Left lung (tissue), 14 donors: ENCODE measurements at places on chromosomes 2 and 18. TPM values are rescaled to one million over a fixed set of nuclear protein-coding genes. Genes with fewer than 3 reads are reported as not detected.

Gene CTAGE1
- not detected for total RNA-seq

GRCh38 chr2:151978709-151979108 lies 120.1 kb downstream of the CACNB4 start:
- H3K4me1 ChIP-seq: no peaks in the 10 kb centered on the region
- H3K4me3 ChIP-seq: no peak overlapping the region
- no peaks in the 10 kb centered on the region for H3K27me3 ChIP-seq
- no peak overlapping the region for H3K27ac ChIP-seq
- no peak for DNase-seq

- no peak overlapping the region for H3K4me3 ChIP-seq
- H3K27me3 ChIP-seq: no peaks in the 10 kb centered on the region
- H3K4me1 ChIP-seq: no peaks in the 10 kb centered on the region
Measured at GRCh38 chr2:106147665-106148064, 46.4 kb downstream of the UXS1 start.

- no peaks in the 10 kb centered on the region for H3K36me3 ChIP-seq
- no peak overlapping the region for H3K4me3 ChIP-seq
- no peak for DNase-seq
- no peaks in the 10 kb centered on the region for H3K4me1 ChIP-seq
Measured at GRCh38 chr2:236805800-236806531, 236.3 kb downstream of the ACKR3 start.

Gene EIF2AK3
- 27.1 TPM for total RNA-seq

Gene ASTL
- not detected for total RNA-seq

Gene PIEZO2
- total RNA-seq: 40.3 TPM

DNA sequence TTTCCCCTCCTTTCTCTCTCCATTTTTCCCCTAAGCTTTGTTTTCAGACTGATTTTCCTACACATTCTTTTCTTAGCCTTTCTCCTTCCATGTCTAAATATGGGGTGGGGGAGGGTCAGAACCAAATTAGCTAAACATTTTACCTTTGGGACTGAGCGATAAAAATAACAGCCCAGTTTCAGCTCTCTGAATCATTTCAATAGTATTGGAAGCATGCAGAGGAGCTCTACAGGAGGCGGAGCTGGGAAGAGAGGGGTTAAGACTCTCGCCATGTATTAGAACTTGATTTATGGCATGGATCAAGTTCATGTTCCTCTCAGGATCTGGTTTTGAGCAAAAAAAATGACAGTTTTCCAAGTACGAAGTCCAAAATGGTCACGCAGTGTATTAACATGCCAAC lies 109.1 kb downstream of the CPO start:
- H3K27ac ChIP-seq: no peak overlapping the region
- H3K27me3 ChIP-seq: no peaks in the 10 kb centered on the region
- no peaks in the 10 kb centered on the region for H3K36me3 ChIP-seq
- DNase-seq: no peak
- H3K4me3 ChIP-seq: no peak overlapping the region

DNA sequence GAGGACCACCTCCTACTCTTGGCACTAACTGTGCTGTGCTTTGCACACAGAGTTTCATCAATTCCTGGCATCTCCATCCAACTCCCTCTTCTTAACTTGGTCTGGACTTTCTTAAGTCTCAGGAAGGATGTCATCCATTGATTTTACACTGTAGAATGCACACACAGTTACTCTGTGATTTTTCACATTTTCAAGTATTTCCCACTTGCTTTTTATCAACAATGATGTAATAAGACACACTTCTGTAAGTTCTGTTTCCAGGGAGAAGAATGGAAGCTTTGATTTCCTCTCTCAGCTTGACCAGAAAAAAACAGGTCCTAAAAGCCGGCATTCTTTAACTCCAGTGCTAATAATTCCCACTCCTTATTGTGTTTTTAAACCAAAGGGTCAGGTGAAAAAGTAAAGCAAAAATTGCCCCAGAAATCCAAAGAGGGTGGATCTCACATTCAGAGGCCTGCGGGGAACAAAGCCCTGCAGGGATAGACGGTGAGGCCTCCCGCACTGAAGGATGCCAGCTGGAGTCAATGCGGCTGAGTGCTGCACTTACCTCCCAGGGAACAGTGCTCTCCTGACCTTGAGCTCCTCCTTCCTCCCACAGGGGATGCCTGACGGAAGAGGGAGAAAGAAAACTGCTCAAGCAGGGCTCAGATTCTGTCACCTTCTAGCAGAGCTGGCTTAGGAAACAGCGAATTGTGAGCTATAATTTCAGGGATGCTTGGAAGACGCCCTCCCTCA lies 83.1 kb downstream of the PDCL3 start:
- no peak overlapping the region for H3K27ac ChIP-seq
- peak; percentile 3 for DNase-seq
- H3K27me3 ChIP-seq: no peaks in the 10 kb centered on the region
- no peak overlapping the region for H3K4me3 ChIP-seq
- no peaks in the 10 kb centered on the region for H3K36me3 ChIP-seq

Gene GPR55
- total RNA-seq: not detected

DNA sequence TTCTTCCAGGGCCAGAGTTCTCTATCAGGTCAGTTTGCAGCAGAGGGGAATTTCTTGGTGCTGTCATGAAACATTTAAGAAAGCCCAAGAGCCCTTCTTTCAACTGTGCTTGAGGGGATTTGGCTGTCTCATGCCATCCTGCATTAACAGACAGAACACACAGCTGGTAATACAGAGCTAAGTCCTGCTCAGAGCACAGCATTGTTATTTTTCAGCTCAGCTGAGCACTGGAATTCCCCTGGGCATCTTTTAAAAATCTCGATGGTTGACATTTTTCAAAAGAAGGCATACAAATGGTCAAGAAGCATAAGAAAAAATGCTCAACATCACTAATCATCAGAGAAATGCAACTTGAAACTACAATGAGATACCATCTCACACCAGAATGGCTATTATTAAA lies 14.9 kb upstream of the IL1R2 start:
- no peaks in the 10 kb centered on the region for H3K27me3 ChIP-seq
- H3K27ac ChIP-seq: no peak overlapping the region
- no peak for DNase-seq
- peaks cover 29% of the 10 kb centered on the region for H3K4me1 ChIP-seq
- H3K36me3 ChIP-seq: no peaks in the 10 kb centered on the region
- no peak overlapping the region for H3K4me3 ChIP-seq

Gene GCG
- not detected for total RNA-seq
